Fibroblast of the conjunctiva (primary cell): ENCODE measurements at places on chromosomes 11 and 22.

- no peak for DNase-seq
Measured at GRCh38 chr11:78941226-78941851, 366.7 kb upstream of the NARS2 start.

GRCh38 chr22:44037519-44038375, 13.6 kb downstream of the PARVB start:
- DNase-seq = peak; percentile 82

GRCh38 chr11:70424765-70425344, 26.5 kb downstream of the CTTN start:
- DNase-seq = no peak

DNA sequence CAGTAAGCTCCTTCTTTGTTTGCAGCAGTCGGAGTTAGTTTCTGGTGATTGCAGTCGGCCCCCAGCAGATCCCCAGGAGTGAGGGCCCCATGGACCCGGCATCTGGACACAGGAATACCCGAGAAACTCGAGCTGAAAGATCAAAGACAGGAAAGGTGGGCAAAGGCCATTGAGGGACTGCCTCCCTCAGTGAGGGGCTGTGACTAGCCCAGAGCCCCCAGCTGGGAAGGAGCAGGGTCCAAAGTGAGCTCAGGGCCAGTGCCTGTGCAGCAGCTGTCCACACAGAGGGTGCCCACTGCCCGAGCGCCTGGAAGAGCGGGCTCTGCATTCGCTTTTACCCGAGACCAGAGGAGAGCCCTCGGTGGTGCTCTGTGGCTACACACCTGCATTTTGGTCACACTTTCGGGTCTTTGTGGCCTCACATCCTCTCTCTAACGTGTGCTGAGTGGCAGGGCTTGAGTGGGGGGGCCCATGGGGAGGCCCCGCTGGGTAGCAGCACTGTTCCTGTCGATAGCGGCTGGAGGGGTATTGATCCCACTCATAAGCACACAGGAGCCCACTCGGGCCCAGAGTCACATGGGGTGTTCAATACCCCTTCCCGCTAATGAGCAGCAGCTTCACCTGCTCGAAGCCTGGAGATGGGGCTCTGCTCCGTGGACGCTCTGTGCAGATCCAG, 532.9 kb downstream of the TBC1D22A start:
- no peak for DNase-seq

- no peak for DNase-seq
Measured at GRCh38 chr11:26974069-26974783, 19.7 kb upstream of the FIBIN start.

DNA sequence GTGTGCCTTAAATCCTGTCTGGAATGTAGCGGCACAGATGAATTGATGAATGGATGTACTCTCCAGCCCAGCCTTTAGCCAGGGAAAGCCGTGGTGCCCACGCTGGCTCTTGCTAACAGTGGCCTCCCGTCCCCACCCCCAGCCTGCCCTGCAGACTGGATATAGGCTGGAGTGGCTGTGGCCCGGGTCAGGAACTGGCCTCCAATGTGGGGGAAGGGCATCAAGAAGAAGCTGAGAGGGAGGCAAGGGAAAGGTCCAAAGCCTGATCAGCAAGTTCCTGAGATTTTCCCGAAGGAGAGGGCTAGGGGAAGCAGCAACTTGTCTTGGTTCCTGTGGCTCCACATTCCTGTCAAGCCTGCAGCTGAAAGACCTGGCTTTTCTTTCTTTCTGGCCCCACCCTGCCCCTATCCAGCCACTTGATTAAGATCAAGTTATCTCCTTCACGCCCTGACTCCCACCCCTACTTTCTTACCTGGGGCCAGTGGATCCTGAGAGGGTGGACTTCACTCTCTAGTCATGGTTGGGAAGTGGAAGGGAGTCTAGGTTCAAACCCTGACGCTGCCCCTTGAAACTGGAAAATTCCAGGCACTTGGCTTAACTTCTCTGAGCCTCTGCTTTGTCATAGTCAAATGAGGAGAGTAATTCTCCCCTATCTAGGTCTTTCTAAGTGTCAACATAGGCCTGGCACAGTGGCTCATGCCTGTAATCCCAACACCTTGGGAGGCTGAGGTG, 11.0 kb upstream of the MICALL1 start:
- DNase-seq = no peak

DNA sequence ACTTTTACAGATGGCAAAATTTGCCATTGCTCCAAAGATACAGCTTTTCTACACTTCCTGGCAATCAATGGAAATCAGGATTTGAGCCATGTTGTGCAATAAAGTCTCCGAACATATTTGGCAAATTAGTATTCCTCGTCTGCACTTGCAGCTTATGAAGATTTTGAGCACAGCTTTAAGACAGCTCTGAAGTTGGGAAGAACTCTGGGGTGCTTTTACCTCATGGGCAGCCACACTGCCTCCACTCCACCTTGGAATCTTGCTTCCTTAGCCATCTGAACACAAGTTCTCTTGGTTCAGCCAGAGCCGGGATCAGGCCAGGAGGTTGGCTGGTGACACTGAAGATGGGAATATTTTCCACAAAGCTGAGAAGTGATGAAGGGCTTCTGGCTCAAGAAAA, 191.2 kb downstream of the CWF19L2 start:
- no peak for DNase-seq

DNA sequence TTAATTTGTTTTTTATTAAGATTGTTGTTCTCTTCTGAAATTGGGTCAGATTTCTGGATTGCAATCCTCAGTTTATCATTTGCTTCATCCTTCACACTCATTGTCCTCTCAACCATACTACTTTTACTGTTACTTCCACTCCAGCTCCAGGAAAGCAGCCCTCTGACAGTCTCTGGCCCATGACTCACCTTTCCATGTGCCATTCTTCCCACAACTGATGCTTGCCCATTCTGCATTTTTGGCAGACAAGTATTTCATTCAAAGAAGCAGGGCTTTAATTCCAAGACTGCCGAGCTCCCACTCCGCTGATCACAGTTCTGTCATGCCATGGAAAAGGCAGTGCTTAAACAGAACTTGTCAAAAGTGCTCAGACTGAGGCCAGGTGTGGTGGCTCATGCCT, 139.2 kb downstream of the WNT11 start:
- DNase-seq = no peak

DNA sequence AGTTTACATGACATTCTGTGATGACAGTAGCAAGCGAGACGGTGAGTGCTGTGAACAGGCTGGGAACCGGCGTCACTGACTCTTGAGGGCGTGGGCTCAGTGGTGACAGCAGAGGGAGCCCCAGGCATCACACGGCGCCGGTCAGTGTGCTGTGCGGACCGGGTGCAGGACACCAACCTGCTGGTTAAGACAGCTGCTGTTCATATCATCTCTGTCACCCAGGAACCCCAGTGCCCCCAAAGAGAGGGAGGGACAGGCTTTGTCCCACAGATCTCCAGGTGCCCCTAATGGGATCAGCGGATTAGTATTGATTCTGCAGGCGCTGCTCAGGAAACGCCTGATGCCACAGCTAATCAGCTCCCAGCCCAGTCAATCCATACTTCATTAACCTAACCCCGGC, 18.4 kb downstream of the B3GAT1 start:
- no peak for DNase-seq

- peak; percentile 97 for DNase-seq
Measured at GRCh38 chr22:35840302-35840739, 122.6 kb downstream of the APOL5 start.

DNA sequence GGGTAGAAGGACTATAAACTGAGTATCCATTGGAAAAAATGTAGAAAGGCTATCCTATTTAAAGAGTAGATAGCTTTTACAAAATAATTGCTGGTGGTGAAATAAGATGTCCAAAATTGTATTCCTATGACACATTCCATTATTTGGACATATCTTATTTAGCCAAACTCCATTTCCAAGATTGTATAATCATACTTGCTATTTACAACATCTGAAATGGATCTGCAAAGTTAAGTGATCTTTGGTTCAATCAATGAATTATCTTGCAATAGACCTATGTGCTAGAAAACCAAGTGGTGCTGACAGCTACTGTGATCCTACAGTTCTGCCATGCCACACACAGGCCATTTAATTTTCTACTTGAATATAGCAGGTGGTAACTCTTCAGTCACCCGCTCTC, 11.0 kb upstream of the BLID start:
- DNase-seq = no peak

GRCh38 chr11:14323118-14323676, 35.8 kb downstream of the RRAS2 start:
- no peak for DNase-seq

DNA sequence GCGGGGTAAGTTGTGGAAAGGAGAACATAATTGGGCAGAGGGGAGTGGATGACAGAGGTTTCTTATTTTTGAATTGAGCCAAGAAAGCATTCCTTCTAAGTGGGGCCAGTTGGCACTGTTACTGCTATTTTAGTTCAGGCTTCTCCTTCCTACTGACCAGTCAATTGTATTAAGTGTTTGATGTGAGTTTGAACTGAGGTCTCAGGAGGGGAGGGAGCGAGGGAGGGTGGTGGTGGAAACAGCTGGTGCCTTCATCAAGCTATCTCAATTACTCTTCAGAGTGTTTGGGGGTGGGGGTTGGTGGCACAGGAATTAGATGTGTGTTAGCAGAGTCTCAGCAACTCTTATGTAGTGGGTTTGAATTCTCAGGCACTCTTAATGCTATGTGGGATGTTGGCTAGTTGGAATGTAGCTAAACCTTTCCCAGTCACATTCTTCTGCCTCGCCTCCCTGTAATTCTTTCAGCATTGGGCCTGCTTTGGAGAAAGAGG, 14.5 kb downstream of the CTNND1 start:
- no peak for DNase-seq

DNA sequence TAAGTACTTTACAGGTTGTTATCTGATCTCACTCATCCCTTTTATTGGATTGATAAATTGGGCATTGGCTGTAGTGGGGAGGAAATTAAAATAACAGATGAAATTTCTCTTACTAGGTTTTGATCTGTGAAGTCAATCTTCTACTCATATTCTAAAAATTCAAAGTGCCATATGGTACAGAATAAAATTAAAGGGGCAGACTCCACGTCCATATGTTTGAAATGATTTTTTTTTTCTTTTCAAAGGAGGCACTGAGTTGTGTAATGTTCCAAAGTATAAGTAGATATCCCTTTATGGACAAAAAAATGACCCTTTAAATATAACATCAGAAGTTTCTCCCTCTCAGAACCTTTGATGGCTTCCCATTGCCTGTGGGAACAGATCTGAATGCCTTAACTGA, 207.4 kb downstream of the DBX1 start:
- no peak for DNase-seq
